Activated T-helper 1 cell treated with anti-CD3 and anti-CD28 coated beads, Interleukin-12 subunit alpha, Interleukin-12 subunit beta, Interleukin-2, Interleukin-4 antibody, amounts not matched to agents 30 ng/mL and 10 ng/mL and 1 ng/mL, durations not matched to agents 14 hours and 24 hours and 36 hours (primary cell): ENCODE measurements at places on chromosomes 12 and 14. TPM values are rescaled to one million over a fixed set of nuclear protein-coding genes. Genes with fewer than 3 reads are reported as not detected.

DNA sequence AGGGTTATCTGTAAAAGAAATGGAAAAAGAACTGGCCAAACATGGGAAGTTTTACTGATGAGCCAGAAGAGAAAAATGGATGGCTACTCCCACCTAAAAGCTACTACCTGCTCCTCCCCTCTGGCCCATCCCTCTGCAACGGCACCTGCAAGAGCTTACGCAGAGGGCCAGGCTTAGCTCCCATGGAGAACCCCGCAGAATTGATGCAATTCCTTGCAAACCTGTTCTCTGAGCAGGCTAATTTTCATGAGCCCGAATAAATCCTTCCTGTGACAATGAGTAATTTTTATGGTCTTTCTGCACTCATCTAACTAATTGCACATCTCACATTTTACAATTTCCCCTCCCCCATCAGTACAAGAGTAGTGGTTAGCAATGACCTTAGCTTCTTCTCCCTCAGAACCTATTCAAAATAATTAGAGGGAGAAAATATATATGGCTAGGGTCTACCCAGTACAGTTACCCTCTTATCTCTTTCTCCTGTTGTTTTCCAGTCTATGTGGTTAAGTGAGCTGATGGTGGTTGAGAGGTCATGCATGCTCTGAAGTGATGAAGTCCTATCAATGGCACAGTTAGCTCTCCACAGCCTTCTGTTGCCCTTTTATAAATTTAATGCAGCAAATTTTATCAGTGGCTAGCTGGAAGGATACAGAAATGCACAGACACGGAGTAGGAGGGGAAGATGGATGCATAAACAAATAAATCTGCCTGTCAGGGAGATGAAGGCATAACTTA is 67.7 kb upstream of the NTF3 start:
- no peak overlapping the region for H3K4me3 ChIP-seq
- no peaks in the 10 kb centered on the region for H3K4me1 ChIP-seq
- H3K27me3 ChIP-seq, result no peaks in the 10 kb centered on the region
- no peak for DNase-seq

- peaks cover 17% of the 10 kb centered on the region for H3K36me3 ChIP-seq
- H3K27ac ChIP-seq, result no peak overlapping the region
- H3K4me1 ChIP-seq, result peaks cover 20% of the 10 kb centered on the region
- H3K27me3 ChIP-seq, result no peaks in the 10 kb centered on the region
Observed at GRCh38 chr14:70955543-70956480, 48.6 kb downstream of the PCNX1 start.

DNA sequence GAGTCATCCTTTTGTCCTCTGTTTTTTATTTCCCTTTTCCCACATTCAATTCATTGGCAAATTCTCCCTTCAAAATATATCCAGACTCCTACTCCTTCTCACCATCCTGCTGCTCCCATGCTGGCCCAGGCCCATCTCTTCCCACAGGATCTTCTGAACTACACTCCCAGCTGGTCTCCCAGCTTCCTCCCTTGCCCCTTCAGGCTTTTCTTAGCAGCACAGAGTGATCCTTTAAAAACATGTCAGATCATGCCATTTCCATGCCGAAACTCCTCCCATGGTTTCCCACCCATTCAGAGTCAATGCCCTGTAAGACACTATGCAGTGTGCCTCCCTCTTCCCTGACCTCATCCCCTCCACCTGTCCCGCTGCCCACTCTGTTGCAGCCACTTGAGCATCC is 2.4 kb upstream of the KRT84 start:
- H3K27ac ChIP-seq, result no peak overlapping the region
- H3K4me1 ChIP-seq, result peaks cover 4% of the 10 kb centered on the region
- no peak for DNase-seq
- H3K36me3 ChIP-seq, result no peaks in the 10 kb centered on the region
- H3K27me3 ChIP-seq, result peaks cover 5% of the 10 kb centered on the region

DNA sequence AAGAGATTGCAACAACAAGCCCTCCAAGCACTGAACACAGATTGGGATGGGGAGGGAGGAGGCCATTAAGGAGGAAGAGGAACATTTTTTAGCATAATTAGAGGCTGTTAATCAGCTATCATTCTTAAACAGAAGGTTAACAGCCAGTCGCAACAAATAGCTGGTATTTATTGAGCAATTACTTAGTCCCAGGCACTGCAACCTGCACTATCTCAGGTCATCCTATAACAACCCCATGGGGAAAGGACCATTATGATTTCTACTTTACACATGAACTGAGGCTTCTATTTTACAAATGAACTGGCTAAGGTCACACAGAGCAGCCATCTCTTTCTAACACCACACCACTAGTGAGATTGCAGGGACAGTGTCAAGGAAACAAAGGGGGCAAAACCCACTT is 10.4 kb downstream of the RAB35 start:
- no peaks in the 10 kb centered on the region for H3K27me3 ChIP-seq
- H3K36me3 ChIP-seq, result peaks cover 36% of the 10 kb centered on the region
- H3K4me1 ChIP-seq, result peaks cover 26% of the 10 kb centered on the region
- H3K27ac ChIP-seq, result no peak overlapping the region
- no peak overlapping the region for H3K4me3 ChIP-seq

The SYNDIG1L gene
- total RNA-seq, result not detected in 2 replicates

The SOAT2 gene
- total RNA-seq, result not detected in 2 replicates

The DHRS2 gene
- 1.6 and 3.0 TPM in 2 replicates for total RNA-seq

The PAX9 gene
- total RNA-seq, result not detected in 2 replicates

The LRRC43 gene
- total RNA-seq, result 0.26 TPM in 1 of 2 replicates, not detected in the other
